ENCODE measurements at places on chromosomes 2 and 18. TPM values are rescaled to one million over a fixed set of nuclear protein-coding genes. Genes with fewer than 3 reads are reported as not detected.

The OTOS gene
- total RNA-seq = not detected

The TMEM178A gene
- total RNA-seq = 0.22 TPM

The KCNS3 gene
- not detected for total RNA-seq

The NT5DC4 gene
- not detected for total RNA-seq

The HAAO gene
- not detected for total RNA-seq

The GATA6 gene
- total RNA-seq = 4.0 TPM

The GPC1 gene
- total RNA-seq = 0.39 TPM

The SFT2D3 gene
- 8.5 TPM for total RNA-seq

The MATN3 gene
- not detected for total RNA-seq

The COL4A3 gene
- total RNA-seq = 0.47 TPM

The SPHKAP gene
- total RNA-seq = not detected

The ABCG8 gene
- total RNA-seq = not detected

The PLGLB2 gene
- 0.92 TPM for total RNA-seq

The CREG2 gene
- not detected for total RNA-seq

The PDCD1 gene
- 10.7 TPM for total RNA-seq

The GCKR gene
- total RNA-seq = not detected

The ALPI gene
- not detected for total RNA-seq

The OSBPL6 gene
- not detected for total RNA-seq

The UGT1A3 gene
- not detected for total RNA-seq

The RTP5 gene
- total RNA-seq = 1.8 TPM

The RIT2 gene
- total RNA-seq = not detected

The SCN7A gene
- not detected for total RNA-seq

DNA sequence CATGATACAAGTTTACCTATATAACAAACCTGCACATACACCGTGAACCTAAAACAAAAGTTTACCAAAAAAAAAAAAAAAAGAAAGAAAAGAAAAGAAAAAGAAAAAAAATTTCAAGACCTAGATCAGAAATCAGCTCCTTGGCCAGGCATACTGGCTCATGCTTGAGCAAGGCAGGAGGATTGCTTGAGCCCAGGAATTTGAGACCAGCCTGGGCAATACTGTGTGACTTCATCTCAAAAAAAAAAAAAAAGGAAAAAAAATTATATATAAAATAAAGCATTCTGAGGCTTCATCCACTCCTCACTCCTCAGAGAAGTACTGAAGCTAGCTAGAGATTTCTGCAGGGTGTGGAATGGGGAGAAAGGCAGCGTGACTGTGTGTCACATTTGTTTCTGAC, 11.8 kb upstream of the PROC start:
- DNase-seq = no peak

DNA sequence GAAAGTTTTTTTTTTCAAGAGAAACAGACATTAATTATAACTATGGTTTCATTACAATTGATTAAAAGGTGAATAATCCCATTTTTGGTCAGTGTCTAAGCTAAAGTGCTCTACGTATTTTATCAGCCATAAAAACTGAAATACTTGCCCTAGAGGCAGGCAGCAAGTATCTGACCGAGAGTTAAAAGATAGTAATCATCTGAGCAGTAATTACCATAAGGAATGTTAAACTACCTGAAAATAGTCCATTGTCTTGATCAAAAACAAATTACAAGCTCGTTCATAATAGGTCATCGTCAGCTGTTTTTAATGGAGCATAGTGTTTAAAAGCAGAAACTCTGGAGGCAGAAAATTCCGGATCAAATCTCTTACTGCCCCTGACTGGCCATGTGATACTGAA, 105.7 kb upstream of the ZEB2 start:
- DNase-seq = no peak

- DNase-seq = no peak
Measured at GRCh38 chr2:15498554-15498953, 62.6 kb downstream of the NBAS start.

GRCh38 chr2:1656961-1657841, 87.1 kb downstream of the PXDN start:
- no peak for DNase-seq

DNA sequence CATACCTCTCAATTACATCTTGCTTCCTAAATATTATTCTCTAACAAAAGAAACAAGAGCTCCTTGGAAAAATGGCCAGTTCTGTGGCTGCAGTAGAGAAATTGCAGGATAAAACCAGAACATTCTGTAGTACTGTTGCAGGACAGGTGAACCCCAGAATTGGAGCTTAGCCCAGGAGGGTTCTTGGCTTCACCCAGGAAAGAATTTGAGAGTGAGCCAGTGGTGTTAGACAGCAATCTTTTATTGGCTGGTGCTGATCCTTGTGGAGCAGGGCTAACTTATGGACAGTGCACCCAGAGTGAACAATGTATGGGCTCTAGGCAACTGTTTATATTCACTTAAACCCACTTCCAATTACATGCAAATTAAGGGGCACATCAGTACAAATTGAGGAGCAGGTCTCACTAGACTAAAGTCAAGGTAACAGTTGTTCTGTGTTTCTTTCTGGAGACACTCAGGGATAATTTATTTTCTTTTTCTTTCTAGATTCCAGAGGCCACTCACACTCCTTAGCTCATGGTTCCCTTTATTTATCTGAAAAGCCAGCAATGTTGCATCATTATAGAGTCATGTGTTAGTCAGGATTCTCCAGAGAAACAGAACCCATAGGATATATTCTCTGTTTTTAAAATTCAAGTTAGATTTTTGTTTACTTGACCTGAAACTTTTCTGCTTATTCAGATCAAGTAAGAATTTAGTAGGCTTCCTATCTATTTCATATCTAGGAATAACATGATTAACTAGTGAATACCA, 348.1 kb downstream of the CCDC85A start:
- no peak for DNase-seq

DNA sequence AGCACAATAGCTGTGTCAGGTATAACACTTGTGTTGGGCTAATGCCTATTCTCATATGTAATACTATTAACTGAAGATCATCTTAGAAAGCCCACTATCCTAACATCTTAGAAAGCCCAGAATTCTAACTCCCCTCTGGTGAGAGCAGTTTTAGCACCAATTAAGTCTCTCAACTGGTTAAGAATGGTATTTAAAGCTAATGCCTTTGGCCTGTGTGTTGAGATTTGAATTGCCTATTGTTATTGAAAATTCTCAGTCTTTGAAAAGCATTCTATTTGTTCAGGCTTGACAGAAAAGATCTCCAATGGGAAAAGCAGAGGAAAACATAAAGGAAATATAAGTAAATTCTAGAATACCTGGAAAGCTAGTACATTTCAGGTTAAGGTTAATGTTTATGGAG, 352.5 kb downstream of the ARHGAP15 start:
- DNase-seq = no peak

DNA sequence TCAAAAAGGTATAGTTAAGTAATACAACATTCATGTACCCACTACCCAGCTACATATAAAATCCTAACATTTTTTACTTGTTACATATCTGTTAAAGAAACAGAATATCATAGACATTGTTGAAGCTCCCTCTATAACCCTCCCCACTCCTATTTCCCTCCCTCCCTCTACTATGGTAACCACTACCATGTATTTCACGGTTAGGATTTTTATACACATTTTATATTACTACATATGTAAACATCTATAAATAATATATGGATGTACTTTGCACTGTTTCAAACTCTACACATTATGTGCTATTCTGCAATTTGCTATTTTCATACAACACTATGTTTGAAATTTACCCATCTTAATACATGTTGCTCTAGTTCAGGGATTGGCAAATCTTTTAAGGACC, 36.3 kb downstream of the THOC1 start:
- no peak for DNase-seq

GRCh38 chr2:240433973-240434727, 1.3 kb upstream of the GPC1 start:
- no peak for DNase-seq

GRCh38 chr2:13260402-13260801, 543.7 kb downstream of the TRIB2 start:
- DNase-seq = no peak

DNA sequence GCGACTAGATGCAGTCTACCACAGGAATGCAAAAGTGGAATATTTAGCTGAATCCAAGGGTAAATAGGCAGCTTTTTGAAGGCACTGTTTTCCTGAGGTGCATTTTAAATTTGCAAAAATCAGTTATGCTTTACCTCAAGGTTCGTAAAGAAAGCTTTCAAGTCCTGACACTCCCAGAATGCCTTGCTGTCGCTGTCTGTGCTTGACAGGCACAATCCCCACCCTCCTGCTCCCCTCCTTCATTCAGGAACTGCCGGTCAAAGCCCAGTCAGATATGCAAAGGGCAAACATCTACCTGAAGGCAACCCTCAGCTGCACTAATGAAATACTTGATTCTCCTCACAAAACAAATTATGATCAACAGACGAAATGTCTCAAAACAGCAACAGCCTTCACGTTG, 97.4 kb upstream of the DDX18 start:
- DNase-seq = no peak

DNA sequence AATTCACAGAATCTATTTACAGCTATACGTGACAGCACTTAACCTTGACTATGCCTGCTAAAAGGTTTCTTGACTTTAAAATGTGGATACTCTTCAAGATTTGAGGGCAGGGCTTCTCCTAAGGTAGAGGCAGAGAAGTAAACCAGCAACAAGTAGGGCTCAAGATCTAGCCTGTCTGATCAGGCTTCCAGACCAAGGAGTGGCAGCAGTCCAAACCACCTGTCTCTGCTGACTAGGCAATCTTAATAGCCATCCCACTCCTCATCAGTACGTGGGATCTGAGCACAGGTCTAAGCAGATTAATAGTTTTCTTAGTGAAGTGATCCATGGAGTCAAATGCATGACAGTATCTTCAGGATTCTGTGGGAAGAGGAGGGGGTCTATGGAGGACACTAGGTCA, 100.4 kb downstream of the GPD2 start:
- no peak for DNase-seq

DNA sequence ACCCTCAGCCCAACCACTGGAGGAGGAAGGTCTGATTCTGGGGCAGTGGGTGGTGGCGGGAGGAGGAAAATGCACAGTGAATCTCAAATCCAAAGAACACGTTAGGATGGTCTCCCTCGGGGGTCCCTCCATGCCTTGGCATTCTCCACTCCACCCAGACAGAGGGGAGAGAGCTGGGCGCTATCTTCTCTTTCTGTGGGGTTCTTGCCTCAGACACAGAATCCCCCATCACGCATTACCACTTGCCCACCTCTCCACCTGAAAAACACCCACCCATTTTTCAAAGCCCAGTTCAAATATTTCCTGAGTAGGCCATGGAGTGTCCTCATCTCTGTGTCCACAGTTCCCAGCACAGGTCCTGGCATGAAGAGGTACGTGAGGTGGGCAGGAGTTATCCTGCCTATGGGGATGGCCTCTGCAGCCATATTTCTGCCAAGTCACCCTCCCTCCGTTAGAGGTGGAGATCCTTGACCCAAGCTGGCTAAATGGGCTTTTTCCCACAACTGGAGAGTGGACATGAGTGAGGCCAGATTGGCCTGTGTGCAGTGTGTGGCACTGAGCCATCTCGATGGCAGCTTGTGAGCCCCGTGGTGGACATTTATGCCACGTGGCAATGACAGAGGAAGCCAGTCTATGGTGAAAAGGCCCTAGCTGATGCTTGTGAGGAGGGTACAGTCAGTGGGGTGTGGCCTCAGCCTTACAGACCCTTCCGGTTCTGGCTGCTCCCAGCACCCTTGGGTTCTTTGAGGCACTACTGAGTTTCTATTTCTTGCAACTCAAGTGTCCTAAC, 9.5 kb upstream of the TEX261 start:
- no peak for DNase-seq

GRCh38 chr2:29053670-29054400, 20.5 kb downstream of the PCARE start:
- DNase-seq = no peak

- DNase-seq = no peak
Measured at GRCh38 chr18:48412339-48412929, 3.3 kb upstream of the ZBTB7C start.

DNA sequence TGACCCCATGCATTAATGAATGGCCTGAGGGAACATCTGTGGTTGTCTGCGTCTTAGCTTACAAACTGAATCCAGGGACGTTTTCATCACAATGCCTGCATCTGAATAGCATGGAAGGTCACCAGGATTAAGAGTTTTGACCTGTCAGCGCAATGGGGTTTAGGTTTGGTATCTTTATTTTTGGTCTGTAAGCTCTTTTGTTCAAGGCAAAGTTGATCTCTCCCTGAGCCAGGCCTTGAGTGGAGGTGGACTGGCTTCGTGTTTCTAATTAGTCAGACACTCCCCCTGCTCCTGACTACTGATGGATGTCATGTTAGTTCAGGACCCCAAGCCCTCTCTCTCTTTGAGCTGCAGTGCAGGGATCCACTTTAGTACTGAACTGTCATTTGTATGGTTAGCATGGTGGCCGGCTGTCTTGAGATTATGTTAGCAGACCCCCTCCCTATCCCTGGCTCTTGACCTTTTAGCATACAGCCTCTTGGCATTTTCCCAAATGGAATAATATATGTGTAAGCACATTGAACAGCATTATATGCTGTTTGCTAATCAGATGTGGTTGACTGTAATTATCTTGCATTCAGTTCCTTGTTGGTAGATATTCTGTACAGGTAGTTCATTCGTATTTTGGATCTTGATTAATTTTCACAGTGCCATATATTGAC, 59.2 kb downstream of the LYPD6 start:
- DNase-seq = no peak

- DNase-seq = no peak
Measured at GRCh38 chr18:11860594-11861450, 9.6 kb downstream of the CHMP1B start.

GRCh38 chr2:120739438-120740090, 3.9 kb downstream of the GLI2 start:
- DNase-seq = no peak

DNA sequence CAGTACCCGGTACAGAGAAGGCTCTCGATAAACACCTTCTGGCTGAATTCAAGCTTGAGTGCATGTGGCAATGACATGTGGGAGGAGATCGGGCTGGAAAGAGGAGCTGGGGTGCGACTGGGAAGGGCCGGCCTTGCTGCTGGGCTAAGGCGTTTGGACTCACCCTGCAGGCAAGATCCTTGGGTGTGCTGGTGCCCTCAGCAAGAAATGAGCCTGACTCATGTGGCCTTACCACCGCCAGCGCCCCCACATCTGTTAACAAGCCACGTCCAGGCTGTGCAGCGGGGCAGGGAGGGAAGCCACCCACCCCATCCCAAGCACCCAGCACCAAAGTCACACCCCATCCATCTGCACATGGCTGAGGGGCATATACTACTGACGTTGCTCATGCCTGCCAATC, 1.3 kb downstream of the HS1BP3 start:
- no peak for DNase-seq

- no peak for DNase-seq
Measured at GRCh38 chr2:9907402-9907801, 44.1 kb upstream of the GRHL1 start.

DNA sequence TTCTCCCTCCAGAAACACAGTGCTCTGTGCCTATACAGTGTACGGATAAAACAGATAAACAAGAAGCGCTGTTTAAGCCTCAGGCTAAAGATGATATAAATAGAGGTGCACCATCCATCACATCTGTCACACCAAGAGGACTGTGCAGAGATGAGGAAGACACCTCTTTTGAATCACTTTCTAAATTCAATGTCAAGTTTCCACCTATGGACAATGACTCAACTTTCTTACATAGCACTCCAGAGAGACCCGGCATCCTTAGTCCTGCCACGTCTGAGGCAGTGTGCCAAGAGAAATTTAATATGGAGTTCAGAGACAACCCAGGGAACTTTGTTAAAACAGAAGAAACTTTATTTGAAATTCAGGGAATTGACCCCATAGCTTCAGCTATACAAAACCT, 70.7 kb downstream of the TANK start:
- DNase-seq = no peak

All from CD8-positive, alpha-beta T cell (primary cell).